ENCODE measurements at places on chromosomes 12 and 14.
A peak's percentile ranks its signal among the peaks of the same experiment; 100 is the strongest.

DNA sequence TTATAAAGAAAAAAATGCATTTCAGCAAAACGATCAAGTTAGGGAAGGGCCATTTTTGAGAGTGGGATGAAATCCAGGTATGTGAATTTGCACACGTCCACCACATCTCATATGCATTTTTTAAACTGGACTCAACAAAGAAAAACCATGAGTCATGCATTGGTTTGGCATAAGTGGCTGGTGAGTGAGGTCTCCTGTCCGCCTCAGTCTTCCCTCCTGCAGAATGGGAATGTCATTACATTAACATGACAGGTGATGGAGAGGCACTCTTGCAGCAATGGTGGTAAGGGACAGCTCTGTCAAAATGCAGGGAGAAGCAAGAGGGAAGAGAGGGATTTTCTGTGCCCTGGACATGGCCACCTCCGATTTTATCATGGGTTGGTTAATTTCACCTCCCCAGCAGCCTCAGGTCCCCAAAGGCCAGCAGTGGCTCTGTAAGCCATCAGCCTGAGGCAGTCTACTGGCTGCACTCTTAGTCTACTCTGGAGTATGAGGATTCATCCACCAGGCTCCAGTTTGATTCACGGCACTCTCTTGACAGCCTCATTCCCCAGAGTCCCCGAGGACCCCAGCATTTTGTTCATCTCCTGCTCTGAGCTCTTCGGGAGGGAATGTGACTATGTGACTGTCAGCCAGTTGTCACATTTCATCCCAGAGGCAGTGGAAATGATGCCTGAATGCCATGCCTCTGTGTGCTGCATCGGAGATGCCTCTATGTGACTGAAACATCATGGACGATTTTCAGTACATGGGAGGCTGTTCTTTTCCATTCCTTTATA is 17.1 kb upstream of the PWP1 start:
- no peak for DNase-seq

GRCh38 chr14:31205681-31206535 is 1.7 kb downstream of the HECTD1 start:
- no peak for DNase-seq

DNA sequence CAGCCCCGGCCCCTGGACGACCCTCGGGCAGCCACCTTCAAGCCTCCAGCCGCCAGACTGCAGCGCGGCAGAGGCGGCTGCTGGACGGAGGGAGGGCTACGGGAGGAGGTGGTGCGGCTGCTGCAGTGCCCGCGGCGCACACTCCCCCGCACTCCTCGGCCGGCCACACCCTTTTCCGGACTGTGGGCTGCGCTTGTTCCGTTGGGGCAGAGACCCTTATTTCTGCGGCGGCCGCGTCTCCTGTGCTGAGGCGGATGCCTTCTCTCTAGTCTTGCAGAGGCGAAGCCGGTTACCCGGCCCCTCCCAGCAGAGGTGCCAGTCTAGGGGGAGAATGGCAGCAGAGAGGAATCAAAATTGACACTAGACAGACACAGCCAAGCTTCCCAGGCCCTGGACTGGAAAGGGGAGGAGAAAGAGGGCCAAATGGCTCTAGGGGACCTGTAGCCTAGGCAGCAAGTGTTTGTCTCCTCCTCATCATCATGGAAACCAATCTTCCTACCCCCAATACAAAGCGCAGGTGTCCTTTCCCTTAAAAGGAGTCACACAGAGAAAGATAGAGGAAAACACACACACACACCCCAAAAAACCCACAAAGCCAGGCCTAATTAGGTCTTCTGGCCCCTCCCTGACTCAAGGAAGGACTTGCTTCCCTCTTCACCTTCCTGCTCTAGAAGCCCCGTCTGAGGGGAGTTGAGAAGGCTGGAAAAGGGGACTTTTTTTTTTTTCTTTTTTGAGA is 1.3 kb downstream of the ESYT1 start:
- DNase-seq, result peak; percentile 89

GRCh38 chr12:128312661-128313060 is 45.7 kb downstream of the TMEM132C start:
- no peak for DNase-seq

GRCh38 chr12:12331896-12332295 is 18.1 kb downstream of the MANSC1 start:
- no peak for DNase-seq

GRCh38 chr12:91053951-91054715 is 3.7 kb downstream of the KERA start:
- no peak for DNase-seq

DNA sequence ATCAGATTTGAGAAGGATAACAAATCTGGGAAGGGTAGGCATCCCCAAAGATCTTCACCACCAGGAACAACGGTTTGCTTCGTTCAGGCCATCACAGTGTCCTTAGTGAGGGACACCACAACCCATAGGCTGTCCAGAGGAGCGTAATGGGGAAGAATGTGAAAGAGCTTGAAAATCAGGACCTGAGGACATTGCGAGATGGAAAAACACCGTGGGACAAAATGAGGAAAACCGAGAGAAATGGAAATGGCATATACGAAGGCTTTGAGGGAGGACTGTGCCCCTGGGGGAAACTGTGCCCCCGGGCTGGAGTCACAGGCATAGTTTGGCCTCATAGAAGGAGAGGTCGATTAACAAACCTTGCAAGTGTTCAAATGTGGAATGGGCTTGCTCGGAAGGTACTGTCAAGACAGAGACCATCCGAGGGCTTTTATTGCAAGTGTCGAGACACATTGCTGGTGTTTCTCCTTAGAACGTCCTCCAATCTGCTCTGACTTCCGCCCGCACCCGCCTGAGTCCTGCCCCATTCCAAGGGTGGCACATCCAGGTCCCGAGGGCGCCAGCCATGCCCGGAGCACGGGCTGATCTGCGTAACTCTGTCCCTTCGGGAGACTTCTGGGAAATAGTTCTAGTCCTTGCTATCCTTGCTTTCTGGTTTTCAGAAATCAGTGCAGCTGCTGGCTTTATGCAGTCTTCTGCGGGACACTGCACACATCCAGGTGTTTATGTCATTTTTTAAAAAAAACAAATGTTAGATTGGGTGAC is 885 bp upstream of the PALS1 start:
- peak; percentile 74 for DNase-seq

- no peak for DNase-seq
These were observed 105.1 kb downstream of the RERG start for GRCh38 chr12:15116086-15116485.

DNA sequence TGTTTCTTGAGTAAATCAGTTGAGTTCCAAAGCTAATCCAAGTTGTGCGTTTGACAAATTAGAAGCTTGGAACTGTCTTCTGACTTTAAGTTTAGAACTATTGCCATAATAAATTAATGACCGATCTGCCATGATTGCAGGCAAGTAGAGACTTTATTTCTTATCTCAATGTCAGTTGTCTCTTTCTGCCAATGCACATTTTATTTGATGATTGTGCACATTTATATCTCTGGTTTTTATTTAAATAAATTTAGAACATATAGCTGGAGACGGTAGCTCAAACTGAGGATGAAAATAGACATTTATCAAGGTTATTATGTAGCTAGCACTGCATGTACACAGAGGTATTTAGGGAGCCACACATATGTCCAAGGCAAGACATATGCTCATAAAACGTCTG is 34.1 kb downstream of the SLCO1B1 start:
- no peak for DNase-seq

GRCh38 chr12:15982071-15982470 is 70.9 kb downstream of the DERA start:
- DNase-seq, result no peak

- no peak for DNase-seq
These were observed 139.0 kb downstream of the SMOC1 start for GRCh38 chr14:70018230-70018629.

DNA sequence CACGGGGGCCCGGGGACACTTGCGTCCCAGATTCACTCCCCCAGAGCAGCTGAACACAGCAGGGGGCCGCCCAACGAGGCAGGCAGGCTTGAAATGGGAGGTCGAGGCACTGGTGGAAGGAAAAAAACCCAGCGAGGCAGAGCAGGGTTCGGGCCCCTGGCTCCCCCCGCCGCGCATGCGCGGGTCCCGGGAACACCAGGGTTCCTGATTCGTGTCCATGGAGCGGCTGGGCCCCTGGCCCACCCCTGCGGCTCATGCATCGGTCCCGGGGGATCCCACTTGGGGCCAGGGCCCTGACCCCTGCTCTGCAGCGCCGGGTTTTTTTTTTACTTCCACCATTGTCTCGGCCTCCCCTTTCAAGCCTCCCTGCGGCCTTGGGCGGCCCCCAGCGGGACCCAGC is 321.5 kb downstream of the ALG10 start:
- DNase-seq, result no peak

DNA sequence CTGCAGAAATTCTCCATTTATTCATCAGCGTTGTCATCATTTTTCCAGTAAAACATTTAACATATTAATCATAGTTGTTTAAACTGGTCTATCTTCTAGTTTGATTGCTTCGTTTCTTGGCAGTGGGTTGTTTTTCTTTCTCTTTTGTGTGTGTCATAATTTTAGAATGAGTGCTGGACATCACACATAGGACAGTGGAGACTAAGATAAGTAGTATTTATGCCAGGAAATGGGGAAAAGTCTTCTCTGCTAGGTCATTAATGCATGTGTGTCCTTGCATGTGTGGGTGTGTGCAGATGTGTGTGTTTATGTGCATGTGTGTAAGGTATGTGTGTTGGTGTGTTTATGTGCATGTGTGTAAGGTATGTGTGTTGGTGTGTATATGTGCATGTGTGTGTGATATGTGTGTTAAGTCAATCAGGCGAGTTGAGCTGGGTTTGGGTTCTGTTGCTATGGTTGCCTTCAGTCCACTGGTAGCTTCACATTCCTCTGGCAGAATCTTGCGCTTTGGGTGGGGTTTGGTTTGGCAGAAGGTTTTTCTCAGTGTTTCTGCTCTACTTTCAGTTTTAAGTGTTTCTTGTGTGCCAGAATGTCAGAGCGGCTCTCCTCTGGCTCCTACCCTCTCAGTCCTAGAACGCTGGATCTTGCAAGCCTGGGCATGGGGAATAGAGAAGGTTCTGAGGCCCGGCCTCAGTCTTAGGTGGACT is 7.8 kb upstream of the ADGRD1 start:
- no peak for DNase-seq

GRCh38 chr12:65335021-65335714 is 56.7 kb downstream of the MSRB3 start:
- no peak for DNase-seq

DNA sequence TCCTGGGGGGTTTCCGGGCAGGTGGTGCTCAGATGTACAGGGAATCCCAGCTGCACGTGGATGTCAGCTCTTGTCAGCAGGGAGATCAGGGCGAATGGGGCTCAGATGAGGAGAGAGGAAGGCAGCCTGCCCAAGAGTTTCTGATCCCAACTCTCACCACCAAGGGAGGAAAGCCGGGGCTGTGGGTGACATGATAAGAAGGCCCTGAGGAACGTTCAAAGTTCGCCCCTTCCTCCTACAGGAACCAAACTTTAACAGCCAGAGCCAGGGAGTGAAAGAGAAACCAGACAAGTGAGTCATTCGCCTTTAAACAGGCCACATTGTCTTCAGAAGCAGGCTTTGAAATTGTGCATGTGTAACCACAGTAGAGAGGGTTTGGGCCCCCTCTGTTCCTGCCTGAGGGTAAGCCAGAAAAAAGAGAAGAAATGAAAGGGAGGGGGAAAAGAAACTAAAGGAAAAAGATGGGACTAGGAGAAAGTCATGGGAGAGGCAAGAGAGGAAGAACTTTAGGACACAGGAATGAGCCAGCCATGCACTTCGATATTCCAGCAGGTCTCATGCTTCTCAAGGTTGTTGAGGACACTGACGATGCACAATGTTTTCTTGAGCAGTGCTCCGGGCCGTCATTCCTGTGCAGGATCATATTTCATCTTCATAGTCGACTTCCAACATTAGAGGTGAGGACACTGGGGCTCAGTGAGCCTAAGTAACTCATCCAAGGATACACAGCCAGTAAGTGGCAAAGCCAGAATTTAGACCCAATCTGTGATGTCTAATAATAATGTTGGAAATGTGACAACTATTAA is 691.4 kb upstream of the TBX3 start:
- DNase-seq, result no peak

DNA sequence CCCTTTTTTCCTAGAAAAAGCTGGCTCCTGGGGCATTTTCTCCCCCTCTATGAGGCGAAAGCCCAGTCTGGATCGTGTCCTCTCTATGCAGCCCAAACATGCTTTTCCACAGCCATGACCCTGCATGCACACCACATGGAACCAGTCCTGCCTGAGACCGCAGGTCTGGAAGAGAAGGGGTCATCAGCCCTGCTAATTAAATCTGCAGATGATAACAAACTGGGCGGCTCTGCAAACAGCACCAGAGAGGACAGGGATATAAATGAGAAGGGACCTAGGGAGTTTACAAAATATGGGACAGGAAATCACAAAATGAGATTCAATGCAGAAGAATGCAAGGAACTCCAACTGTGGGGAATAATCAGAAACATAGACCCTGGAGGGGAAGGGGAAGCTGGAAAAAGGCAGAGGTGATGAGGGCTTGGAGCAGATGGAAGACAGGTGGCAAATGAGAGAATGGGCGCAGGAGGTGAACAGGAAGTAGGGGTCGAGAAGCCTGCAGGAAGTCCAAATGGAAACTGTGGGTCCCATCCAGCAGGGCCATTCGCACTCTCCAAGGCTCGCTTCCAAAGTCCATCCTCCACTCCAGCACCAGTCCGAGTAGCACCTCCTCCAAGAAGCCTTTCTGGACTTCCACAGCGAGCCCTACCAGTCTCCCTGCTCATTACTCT is 76.3 kb downstream of the ANO2 start:
- no peak for DNase-seq

- DNase-seq, result no peak
These were observed 3.6 kb downstream of the CCDC85C start for GRCh38 chr14:99600232-99600888.

DNA sequence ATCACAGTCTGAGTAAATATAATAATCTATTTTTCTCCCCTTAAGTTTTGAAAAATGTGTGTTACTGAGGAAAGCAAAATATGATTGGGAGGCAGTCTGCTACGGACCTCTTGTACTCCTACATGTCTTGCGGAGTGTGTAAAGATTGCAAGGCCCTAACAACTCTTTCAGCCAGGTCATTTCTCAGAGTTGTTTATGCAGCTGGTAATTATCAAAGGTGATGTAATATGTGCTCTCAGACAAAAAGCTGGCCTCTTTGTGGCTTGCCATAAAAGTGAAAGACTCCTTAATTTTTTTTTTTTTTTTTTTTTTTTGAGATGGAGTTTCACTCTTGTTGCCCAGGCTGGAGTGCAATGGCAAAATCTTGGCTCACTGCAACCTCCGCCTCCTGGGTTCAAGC is 40.5 kb upstream of the MON2 start:
- DNase-seq, result no peak

DNA sequence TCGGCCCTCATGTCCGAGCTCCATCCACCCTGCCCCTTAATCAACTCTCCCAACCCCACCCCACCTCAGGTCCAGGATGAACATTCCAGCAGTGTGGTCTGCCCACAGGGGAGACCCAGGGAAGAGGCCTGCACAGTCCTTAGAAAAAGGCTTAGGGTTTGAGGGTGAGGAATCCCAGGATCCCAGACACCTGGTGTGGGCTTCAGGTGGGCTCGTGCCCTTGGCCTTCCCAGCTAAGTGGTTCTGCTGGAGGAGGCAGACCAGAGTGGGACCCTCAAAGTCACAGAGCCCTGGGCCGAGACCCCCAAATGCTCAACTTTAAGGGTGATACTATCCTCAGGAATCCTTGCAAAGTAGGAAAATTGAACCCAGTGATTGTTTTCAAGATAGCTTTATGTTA is 25.4 kb upstream of the PPP2R5C start:
- no peak for DNase-seq
